ENCODE measurements at places on chromosomes 5 and 9.

GRCh38 chr5:75169516-75169915, 67.2 kb downstream of the ANKRD31 start:
- DNase-seq, result no peak

- no peak for DNase-seq
Measured at GRCh38 chr5:144958002-144958401, 787.3 kb downstream of the KCTD16 start.

DNA sequence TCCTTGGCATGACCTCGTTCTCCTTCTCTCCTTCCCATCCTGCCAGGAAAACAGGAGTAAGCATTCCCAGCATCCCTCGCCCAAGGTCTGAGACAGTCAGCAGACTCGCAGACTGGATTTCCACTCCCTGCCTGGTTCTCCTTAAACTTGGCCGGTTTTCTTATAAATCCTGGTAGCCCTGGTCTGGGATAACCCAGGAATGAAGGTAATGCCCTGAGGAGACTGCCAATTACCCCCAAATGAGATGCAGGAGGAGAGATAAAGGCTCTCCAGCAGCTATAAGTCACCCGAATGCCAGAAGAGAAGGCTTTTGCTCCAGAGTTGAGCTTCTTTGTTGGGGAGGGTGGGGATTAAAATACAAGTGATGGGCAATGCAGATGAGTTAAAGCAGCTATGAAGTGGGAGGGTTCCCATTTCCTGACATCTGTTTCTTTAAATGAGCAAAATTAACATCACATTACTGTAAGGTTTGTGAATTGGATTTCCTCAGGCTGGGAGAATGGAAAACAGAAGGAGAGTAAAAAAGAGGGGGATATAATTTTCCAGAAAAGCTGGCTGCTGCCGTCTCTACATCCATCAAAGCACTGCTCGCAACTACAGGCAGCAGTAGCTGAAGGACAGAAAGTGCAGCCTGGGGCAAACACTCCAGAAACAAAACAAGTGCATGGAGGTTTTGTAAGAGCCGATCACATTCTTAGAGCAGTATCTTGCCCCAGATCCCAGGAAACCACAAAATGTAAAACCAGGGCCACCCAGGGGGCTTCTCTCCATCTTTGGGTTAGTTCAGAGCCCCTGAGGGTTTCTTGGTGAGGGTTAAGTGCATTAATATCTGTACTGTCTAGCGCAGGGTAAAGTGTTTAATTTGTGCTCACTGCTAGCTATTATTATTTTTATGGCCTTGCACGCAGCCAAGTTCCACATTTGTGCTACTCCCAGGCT, 177.6 kb upstream of the PANK3 start:
- no peak for DNase-seq

- no peak for DNase-seq
Measured at GRCh38 chr9:34652602-34653000, 616 bp downstream of the IL11RA start.

- no peak for DNase-seq
Measured at GRCh38 chr5:74639807-74640449, 600 bp downstream of the ENC1 start.

Data from NCI-H187 treated with DMSO at 0.1 percent for 48 hours (cell line).